Spleen (tissue), 13 donors: ENCODE measurements at places on chromosomes 2 and 18. TPM values are rescaled to one million over a fixed set of nuclear protein-coding genes. Genes with fewer than 3 reads are reported as not detected.
A peak's percentile ranks its signal among the peaks of the same experiment; 100 is the strongest.

DNA sequence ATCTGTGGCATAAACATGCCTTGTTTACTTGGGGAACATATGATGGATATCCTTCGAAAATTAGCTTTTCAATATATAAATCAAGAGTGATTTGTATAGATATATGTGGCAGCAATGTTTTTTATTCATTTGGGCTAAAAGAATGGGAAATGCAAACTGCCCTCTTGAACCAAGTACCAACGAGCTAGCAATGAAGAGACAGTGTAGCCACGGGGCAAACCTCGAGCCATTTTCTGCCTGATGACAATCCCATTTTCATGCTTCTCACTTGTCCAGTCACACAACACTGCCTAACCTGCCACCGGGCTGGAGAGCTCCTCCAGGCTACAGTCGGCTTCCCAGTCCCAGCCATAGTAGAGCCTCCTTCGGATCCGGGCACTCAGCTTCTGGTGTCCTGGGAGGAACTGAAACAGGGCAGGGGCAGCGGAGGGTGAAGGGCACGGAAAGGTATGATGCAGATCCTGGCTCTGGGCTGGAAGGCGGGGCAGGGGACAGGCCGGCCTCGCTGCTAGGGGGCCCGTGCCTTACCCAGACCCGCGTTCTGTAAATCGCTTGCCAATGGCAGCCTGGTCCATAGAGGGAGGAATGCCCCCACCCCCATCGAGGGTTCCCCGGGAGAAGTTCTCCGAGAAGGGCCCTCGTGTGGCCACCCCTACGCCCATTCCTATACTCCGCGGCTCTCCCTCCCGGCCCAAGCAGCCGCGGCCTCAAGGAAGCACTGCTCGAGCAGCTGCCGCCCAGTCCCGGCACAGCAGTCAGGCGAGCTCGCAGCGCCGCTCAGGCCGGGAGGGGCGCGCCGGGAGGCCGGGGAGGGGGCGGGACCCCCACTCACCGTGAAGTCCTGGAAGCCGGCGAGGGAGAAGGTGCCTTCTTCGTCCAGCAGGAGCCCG lies 552 bp downstream of the CNPPD1 start:
- no peaks in the 10 kb centered on the region for H3K27me3 ChIP-seq
- H3K4me3 ChIP-seq = peak overlapping the region; percentile 95
- peak overlapping the region; percentile 100 for H3K27ac ChIP-seq
- DNase-seq = peak; percentile 93
- peaks cover 55% of the 10 kb centered on the region for H3K36me3 ChIP-seq

- H3K4me1 ChIP-seq = peaks cover 56% of the 10 kb centered on the region
- H3K36me3 ChIP-seq = no peaks in the 10 kb centered on the region
- peaks cover 81% of the 10 kb centered on the region for H3K27me3 ChIP-seq
- H3K4me3 ChIP-seq = peak overlapping the region; percentile 61
These were observed 1.1 kb upstream of the SNTG2 start for GRCh38 chr2:949384-950079.

DNA sequence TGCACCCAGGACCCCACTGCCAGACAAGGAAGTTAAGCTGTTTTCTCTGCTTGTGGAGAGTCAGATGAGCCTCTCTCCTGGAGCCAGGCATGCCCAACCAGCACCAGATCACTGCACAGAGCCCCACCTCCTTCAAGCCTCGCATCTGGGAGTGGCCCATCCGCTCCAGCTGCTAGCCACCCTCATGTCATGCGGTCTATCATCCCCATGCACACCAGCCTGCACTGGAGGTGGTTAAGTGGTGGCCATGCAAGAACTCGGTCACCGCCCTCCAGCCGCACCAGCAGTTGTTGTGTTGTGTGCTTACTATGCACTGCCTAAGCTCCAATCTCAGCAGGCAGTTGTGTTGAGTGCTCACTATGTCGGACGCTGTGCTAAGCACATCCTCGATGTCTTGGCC lies 177.9 kb upstream of the SLC14A2 start:
- H3K4me1 ChIP-seq = no peaks in the 10 kb centered on the region
- no peak overlapping the region for H3K4me3 ChIP-seq
- no peak for DNase-seq
- no peaks in the 10 kb centered on the region for H3K27me3 ChIP-seq

DNA sequence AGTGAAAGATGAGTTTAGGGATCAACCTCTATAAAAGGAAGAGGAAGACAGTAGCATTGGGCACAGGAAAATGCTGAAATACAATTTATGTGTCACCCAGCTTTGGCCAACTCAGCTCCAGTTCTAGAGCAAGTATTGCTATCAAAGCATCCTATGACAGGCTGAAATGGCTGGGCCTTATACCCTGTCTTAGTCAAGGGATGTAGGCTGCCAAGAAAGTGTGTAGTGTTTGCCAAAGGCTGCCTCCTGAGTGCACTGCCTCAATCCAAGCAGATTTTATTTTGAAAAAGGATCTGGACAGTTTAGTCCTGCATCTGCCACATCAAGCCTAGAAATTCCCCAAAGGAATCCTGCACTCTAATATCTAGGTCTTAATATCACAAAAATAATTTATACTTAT lies 359.9 kb upstream of the ZC3H15 start:
- no peaks in the 10 kb centered on the region for H3K4me1 ChIP-seq
- no peaks in the 10 kb centered on the region for H3K27me3 ChIP-seq
- no peak overlapping the region for H3K27ac ChIP-seq
- no peaks in the 10 kb centered on the region for H3K36me3 ChIP-seq
- H3K4me3 ChIP-seq = no peak overlapping the region

GRCh38 chr2:157930728-157931127 lies 54.6 kb upstream of the ACVR1 start:
- DNase-seq = no peak
- H3K36me3 ChIP-seq = no peaks in the 10 kb centered on the region
- no peak overlapping the region for H3K27ac ChIP-seq
- H3K4me1 ChIP-seq = no peaks in the 10 kb centered on the region

DNA sequence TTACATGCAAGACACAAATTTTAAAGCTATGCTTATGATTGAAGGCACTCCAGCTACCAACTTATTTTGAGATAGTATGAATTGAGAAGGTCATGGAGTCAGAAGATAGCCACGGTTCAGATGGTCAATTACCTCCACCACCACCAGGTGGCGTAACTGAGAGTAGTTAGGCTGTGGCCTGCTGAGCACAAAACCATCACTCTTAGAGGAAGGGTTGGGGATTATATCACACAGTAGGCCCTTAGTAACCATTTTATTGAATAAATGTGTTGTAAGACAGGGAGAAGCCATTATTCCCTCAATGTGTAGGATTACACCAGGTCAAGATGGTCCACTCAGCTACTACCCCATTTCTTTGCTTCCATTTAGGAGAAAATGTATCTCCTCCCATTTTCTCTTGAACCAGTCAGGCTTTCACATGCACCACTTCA lies 18.8 kb downstream of the KLHL41 start:
- no peaks in the 10 kb centered on the region for H3K27me3 ChIP-seq
- H3K4me1 ChIP-seq = no peaks in the 10 kb centered on the region
- no peaks in the 10 kb centered on the region for H3K36me3 ChIP-seq
- H3K4me3 ChIP-seq = no peak overlapping the region
- no peak overlapping the region for H3K27ac ChIP-seq

GRCh38 chr2:227881866-227882517 lies 10.6 kb downstream of the DAW1 start:
- DNase-seq = no peak
- no peak overlapping the region for H3K4me3 ChIP-seq
- H3K36me3 ChIP-seq = no peaks in the 10 kb centered on the region

DNA sequence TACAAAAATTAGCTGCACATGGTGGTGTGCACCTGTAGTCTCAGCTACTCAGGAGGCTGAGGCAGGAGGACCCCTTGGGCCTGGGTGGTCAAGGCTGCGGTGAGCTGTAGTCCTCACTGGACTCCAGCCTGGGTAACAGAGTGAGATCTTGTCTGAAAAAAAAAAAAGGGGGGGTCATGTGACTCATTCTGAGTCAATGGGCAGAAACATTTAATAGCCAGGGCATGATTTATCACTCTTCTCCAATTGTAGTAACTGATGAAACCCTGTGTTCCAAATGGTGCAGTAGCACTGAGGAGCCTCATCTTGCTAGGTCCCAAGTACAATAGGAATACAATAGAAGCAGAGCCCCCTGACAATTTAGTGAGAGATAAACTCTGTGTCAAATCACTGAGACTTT lies 78.9 kb upstream of the CCDC68 start:
- no peaks in the 10 kb centered on the region for H3K27me3 ChIP-seq
- no peaks in the 10 kb centered on the region for H3K4me1 ChIP-seq
- H3K36me3 ChIP-seq = no peaks in the 10 kb centered on the region
- no peak overlapping the region for H3K27ac ChIP-seq
- H3K4me3 ChIP-seq = no peak overlapping the region

DNA sequence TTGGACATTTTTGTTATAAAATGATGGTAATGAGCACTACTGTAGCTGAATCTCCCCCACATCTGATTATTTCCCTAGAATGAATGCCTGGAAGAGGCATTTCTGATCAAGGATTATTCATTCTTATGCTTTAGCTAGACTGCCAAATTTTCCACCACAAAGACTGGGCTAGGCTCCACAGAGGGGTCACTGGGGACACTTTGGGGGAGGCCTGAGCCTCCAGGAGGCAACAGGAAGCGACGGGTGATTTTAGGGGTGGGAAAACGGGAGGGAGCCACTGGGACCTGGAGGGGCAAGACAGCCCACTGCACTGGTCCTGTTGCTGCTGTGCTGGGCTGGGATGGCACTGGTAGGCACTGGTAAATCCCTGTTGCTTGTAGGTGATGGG lies 2.4 kb upstream of the ASB1 start:
- peaks cover 17% of the 10 kb centered on the region for H3K4me1 ChIP-seq
- no peaks in the 10 kb centered on the region for H3K27me3 ChIP-seq
- H3K4me3 ChIP-seq = no peak overlapping the region
- H3K36me3 ChIP-seq = no peaks in the 10 kb centered on the region
- no peak for DNase-seq

DNA sequence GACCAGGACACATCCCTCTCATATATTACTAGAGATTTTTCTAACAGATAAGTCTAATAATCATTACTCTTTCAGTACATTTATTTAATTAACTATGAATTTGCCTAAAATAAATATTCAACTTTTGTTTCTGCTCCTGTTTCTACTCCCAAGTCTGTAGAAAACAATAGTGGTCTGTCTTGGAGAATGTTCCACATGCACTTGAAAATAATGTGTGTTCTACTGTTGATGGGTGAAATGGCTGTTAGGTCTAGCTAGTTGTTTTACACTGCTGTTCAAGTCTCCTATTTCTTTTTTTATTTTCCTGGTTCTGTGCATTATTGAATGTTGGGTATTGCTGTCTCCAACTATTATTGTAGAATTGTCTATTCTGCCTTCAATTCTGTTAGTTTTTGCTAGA lies 47.2 kb downstream of the SPOPL start:
- H3K4me3 ChIP-seq = no peak overlapping the region
- no peaks in the 10 kb centered on the region for H3K27me3 ChIP-seq
- no peak overlapping the region for H3K27ac ChIP-seq
- DNase-seq = no peak
- H3K4me1 ChIP-seq = peaks cover 28% of the 10 kb centered on the region

GRCh38 chr2:74316627-74317295 lies 26.5 kb downstream of the SLC4A5 start:
- no peak overlapping the region for H3K27ac ChIP-seq
- H3K36me3 ChIP-seq = peaks cover 17% of the 10 kb centered on the region
- DNase-seq = no peak
- no peaks in the 10 kb centered on the region for H3K4me1 ChIP-seq

GRCh38 chr2:8648441-8649213 lies 33.2 kb upstream of the ID2 start:
- no peak overlapping the region for H3K4me3 ChIP-seq
- no peak overlapping the region for H3K27ac ChIP-seq
- H3K27me3 ChIP-seq = no peaks in the 10 kb centered on the region
- no peaks in the 10 kb centered on the region for H3K4me1 ChIP-seq
- peak; percentile 18 for DNase-seq

DNA sequence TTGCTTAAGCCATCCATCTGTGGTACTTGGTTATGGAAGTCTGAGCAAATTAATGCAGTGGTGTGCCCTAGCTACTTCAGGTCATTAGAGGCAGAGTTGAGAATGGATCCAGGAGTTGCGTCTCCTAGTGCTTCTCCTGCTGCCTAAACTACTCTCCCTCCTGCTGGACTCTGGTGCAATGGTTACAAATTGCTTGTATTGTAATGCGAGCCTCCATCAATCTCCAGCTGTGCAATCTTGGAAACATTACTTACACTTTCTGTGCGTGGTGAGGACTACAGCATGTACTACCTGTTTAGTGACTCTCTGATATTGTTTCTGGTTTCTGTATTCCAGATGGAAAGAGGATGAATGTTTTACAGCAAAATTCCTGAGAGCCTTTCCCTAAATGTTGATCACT lies 119.0 kb upstream of the CYRIA start:
- no peaks in the 10 kb centered on the region for H3K36me3 ChIP-seq
- no peak overlapping the region for H3K4me3 ChIP-seq
- DNase-seq = no peak
- H3K27me3 ChIP-seq = no peaks in the 10 kb centered on the region

DNA sequence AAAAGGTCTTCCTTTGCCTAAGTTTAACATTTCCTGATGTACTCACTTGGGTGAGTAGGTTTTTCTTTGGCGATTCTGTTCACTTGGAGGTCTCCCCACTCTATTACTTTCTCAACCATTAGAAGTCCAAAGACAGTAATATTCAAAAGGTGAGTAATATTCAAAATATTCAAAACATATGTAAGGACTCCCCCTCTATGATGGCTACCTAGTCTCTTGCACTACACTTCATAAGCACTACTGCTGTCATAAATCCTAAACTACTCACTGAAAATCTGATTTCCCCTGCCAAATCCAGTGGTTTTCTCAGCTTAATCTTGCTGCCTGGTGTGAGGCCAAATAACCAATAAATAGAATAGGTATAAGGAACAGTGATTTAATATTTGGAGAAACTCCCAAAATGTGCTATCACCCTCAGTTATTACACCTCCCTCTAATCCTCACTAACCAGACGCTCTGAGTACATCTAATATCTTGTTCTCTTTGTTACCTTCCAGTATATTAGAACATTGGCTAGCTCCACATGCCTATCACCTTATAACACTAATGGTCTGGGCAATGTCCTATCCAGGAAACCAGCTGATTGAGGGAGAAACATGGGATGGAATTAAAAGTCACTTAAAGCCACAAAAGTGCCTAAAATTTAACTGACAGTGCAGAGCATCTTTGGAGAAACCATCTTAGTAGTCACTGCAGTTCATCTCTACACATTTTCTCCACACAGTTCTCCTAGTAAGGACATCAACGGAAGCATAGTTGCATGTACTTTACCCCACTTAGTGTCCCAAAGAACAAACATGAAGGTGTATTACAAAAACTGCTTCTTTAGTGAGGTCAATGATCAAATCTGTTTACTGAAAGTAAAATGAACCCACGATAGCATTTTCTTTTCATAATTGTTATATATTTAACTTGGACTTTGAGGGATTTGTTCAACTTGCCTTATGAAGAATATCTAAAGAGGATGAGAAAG lies 54.8 kb downstream of the MBD2 start:
- no peak for DNase-seq
- no peak overlapping the region for H3K4me3 ChIP-seq
- peaks cover 7% of the 10 kb centered on the region for H3K4me1 ChIP-seq
- no peaks in the 10 kb centered on the region for H3K27me3 ChIP-seq
- no peak overlapping the region for H3K27ac ChIP-seq

Gene IGFBP5
- 23.4 TPM for total RNA-seq

Gene NEU2
- total RNA-seq = not detected

Gene LPIN2
- 61.5 TPM for total RNA-seq

Gene SLC35F5
- 58.8 TPM for total RNA-seq
